CD4-positive, alpha-beta T cell treated with Interleukin-4 for 1 hour (primary cell): ENCODE measurements at places on chromosomes 3 and 15.

DNA sequence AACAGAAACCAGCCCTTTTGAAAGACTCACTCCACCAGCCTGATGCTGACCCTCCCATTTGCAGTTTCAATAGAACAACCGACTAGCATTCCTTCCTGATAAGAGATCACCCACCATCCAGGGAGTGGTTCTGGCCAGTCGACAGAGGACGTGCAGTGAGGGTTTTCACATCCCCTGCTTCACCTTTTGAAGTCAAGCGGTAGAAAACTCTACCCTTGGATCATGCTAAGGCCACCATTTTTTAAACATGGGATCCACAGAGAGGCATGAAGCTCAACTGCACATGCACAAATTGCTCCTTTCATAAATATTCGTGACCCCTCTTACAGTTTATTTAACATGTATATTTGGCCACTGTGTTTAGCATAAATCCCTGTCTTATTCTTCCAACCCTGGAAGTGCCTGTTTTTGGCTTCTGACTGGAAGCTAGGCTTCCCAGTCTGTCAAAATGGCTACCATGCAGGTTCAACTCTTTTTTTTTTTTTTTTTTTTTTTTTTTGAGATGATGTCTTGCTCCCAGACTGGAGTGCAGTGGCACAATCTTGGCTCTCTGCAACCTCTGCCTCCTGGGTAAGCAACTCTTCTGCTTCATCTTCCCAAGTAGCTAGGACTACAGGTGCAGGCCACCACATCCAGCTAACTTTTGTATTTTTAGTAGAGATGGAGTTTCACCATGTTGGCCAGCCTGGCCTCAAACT is 1.0 kb upstream of the THUMPD3 start:
- no peak for DNase-seq

DNA sequence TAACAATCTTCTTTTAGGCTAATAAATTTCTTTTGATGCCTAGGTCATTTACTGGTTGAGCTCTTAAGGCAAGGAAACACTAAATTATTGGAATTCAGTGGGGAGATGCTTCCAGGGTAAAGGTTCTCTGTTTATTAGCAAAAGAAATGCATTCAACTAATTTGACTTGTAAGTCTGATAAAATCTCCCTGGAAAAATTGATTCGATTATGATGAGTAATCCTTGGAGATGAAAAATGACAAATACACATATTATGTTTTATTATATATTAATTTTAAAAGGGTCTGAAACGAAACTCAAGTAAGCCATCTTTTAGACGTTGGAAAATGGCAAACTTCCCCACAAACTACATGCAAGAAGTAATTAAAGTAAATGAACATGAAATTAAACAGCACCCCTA is 328.0 kb downstream of the FOXP1 start:
- no peak for DNase-seq

- DNase-seq: no peak
Measured at GRCh38 chr3:98376631-98377030, 13.8 kb upstream of the OR5K3 start.

- no peak for DNase-seq
Measured at GRCh38 chr3:68059628-68060152, 405.3 kb upstream of the SUCLG2 start.

DNA sequence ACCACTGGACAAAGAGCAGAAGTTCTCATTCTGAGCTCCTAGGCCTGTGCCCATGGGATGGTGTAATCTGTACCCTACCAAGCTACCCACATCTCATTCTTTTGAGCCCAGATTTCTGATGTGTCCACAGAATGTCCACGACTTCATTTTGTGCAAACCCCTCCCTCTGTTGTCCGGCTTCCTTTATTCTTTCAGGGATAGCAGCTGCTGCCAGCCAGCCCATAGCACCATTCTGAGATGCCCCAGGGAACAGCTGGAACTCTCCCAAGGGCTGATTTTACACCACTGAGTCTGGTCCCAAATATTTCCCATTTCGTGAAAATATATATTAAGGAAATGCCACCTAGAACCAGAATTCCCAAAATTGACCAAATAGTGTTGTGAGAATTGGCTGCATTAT is 236.6 kb downstream of the SATB1 start:
- DNase-seq: no peak

- no peak for DNase-seq
Measured at GRCh38 chr15:74377831-74378766, 10.7 kb upstream of the CYP11A1 start.

- DNase-seq: no peak
Measured at GRCh38 chr3:45227071-45227820, 1.2 kb upstream of the TMEM158 start.

- DNase-seq: no peak
Measured at GRCh38 chr3:116743062-116743461, 33.5 kb downstream of the TUSC7 start.

DNA sequence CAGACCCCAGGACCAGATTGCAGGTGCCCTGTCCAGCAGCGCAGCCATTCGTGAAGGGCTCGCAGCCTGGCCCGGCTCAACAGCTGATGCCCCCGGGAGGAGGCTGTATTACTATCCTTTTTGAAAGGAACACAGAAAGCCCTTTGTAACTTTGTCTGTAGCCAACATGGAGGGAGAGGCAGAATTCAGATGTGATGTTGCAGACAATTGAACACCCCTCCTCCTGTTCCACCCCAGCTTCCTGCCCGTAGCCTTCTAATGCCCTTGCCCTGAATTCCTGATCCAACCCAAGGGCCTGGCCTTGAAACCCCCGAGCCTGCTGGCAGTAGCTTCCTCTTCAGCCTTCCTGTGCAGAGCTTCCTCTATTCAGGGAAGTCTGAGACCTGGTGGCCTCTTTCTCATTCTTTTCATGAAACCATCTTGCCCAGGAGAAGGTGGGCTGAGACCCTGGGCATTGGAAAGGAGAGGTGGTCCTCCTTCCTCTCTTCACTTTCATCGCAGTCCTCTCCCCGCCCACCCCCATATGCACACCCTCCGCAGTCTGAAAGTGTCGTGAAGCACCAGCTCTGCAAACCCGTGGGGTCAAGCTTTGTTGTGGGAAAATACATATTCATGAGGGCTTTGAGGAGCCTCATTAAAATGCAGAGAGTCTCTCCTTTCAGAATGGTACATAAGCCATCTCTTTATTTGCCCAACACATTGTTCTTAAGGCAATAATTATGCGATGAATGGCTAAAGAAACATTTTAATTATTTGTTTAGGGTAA is 109.2 kb downstream of the APBA2 start:
- no peak for DNase-seq

- DNase-seq: no peak
Measured at GRCh38 chr3:78871048-78871447, 896.8 kb downstream of the ROBO1 start.

- no peak for DNase-seq
Measured at GRCh38 chr3:59303452-59303851, 253.6 kb upstream of the CFAP20DC start.

- DNase-seq: peak; percentile 23
Measured at GRCh38 chr15:75037685-75038084, 14.3 kb downstream of the PPCDC start.

- DNase-seq: no peak
Measured at GRCh38 chr3:41329881-41330280, 130.6 kb downstream of the CTNNB1 start.

- DNase-seq: no peak
Measured at GRCh38 chr3:138205527-138205926, 18.4 kb downstream of the ARMC8 start.

DNA sequence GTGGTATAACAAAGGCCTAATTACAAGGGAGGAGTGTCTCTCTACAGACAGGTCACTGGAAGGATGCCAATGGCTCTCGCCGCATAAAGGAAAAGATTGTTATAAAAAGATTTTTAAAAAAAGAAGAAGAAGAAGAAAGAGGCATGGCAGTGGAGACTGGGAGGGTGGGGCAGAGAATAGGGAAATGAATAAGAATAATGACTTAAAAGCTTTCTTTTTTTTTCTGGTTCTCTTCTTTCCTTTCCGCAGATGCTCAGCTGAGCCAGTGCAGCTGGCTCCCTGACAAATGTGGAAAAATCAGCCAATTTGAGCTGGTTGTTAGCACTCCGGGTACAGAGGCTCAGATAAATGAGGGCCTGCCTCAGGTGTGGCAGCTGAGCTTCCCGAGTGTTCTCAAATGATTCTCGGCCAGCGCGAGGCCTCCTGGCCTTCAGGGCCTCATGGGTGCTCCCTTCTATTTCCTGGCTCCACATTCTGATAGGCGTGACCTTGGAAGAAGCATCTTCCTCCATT is 234.1 kb downstream of the RORA start:
- no peak for DNase-seq

DNA sequence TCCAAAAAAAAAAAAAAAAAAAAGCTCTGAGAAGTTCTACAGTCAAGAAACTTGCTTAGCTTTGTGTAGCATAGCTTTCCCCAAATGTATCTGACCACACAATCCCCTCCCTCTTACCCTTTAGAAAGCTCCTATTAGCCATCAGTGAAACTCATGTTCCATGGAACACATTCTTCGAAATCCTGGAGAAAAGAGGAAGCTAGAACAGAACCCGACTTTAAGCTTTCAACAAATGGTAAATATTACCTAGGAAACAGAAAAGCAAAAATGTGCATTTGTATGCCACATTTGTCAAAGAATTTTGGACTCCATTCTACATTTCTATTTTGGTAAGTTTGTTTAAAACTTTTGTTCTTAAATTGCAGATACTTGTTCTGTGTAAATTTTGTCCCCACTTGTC is 17.4 kb upstream of the CRTC3 start:
- no peak for DNase-seq

- DNase-seq: no peak
Measured at GRCh38 chr3:129047553-129047839, 13.1 kb upstream of the GP9 start.

- no peak for DNase-seq
Measured at GRCh38 chr3:123582315-123582714, 2.5 kb downstream of the HACD2 start.

- DNase-seq: no peak
Measured at GRCh38 chr15:78455749-78456148, 17.7 kb downstream of the IREB2 start.

GRCh38 chr3:100090669-100091005 is 23.7 kb downstream of the FILIP1L start:
- DNase-seq: no peak

GRCh38 chr15:93048759-93049161 is 40.3 kb downstream of the RGMA start:
- DNase-seq: no peak
